Kidney (tissue), 22 donors: ENCODE measurements at places on chromosomes 2 and 18. TPM values are rescaled to one million over a fixed set of nuclear protein-coding genes. Genes with fewer than 3 reads are reported as not detected.

DNA sequence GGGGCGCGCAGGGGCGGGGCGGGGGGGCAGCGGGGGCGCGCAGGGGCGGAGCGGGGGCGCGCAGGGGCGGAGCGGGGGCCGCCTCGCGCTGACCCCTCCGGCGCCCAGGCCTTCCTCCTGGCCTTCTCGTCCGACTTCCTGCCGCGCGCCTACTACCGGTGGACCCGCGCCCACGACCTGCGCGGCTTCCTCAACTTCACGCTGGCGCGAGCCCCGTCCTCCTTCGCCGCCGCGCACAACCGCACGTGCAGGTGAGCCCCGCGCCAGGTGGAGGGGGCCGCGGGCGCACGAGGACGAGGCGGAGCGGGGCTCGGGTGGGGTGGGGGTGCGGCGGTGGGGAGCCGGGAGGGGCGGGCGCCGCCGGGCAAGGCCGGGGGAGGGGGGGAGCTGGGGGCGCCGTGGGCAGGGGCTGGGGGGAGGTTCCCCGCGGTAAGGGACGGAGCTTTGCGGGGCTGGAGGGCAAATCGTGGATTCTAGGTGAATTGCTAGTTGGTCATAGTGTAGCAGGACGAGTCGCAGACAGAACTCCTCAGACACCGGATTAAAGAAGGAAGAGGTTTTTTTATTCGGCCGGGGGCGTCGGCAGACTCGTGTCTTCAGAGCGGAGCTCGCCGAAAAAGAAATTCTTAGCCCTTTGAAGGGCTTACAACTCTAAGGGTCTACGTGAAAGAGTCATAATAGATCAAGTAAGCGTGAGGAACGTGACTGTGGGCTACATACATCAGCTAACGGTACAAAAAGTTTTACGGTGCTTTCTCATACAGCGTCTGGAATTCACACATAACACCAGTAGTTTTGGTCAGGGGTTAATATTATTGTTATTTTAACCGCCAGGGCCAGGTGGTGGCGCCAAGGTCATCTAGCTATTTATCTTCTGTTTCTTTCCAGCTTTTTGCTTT is 29.9 kb downstream of the ANO7 start:
- DNase-seq, result peak; percentile 77

- no peak for DNase-seq
Measured at GRCh38 chr2:203891474-203891873, 23.9 kb downstream of the CTLA4 start.

GRCh38 chr2:18910843-18911242 is 321.5 kb upstream of the NT5C1B start:
- DNase-seq, result no peak

DNA sequence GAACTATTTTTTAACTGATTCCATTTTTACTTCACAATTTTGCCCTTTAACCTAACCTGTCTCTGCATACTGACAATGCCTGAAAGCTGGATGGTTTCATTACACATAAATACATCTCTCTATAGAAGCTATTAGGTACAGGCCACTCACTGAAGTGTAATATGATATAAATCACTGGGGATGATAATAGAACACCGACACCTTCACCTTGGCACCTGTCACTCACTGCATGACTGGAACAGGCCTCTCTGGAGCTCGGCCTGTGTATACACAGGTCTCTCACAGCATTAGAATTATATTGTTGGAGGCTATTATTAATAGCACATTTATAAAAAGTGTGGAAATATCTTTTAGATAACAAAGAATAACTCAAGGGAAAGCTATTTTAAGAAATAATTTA is 138.2 kb downstream of the TMEM131 start:
- no peak for DNase-seq

GRCh38 chr2:48200620-48201293 is 294.5 kb upstream of the FBXO11 start:
- no peak for DNase-seq

GRCh38 chr18:68796936-68797690 is 767 bp upstream of the CCDC102B start:
- DNase-seq, result no peak

- no peak for DNase-seq
Measured at GRCh38 chr2:105090091-105090490, 52.2 kb downstream of the MRPS9 start.

DNA sequence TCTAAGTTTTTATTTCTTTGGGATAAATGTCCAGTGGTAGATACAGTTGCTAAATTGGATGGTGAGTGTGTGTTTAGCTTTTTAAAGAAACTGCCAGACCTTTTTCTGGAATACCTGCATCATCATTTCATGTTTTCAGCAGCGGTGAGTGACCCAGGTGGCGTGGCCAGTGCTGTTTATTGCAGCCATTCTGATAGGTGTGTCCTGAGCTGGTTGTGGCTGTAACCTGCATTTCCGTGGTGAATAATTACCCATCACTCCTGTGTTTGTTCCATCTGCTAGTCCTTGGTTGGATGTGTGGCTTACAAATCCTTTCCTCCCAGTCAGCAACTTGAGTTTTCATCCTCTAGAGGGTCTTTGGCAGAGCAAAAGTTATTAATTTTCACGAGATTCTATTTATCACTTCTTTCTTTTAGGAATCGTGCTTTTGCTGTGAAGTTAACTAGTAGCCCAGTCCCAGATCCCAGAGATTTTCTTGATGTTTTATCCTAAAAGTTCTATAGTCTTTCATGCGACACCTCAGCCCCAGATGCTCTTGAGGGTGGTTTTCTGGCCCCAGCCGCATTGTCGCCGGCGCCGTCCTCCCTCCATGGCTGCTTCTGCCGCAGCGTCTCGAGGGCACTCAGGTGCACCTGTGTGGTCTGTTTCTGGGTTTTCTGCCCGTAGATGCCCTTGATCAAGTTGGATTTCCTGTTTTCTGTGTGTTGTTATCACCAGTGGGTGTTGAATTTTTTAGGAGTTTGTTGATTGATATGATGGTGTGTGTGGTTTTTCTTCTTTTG is 44.9 kb downstream of the CTDP1 start:
- no peak for DNase-seq

DNA sequence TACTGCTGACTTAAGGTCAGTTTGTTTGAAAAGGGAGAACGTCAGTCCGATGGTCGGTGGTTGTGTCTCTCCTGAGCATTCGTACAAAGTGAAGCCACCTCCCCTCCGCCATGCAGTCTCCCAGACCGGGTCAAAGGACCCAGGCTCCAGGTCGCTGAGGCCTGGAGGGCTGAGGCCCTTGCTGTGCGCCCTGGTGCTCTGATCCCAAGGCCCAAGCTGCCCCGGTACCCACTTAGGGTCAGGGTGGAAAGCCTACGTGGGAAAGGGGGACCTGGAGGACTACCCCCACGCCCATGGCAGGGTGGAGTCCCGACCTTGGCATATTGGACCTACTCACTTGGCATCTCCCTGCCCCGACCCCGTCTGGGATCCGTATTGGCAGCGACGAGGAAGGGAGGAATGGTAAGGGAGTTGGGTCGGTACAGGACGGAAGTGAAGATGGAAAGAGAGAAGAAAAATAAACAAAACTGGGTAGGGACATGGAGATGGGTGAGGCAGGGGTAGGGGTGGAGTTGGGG is 8.0 kb upstream of the SIX3 start:
- no peak for DNase-seq

DNA sequence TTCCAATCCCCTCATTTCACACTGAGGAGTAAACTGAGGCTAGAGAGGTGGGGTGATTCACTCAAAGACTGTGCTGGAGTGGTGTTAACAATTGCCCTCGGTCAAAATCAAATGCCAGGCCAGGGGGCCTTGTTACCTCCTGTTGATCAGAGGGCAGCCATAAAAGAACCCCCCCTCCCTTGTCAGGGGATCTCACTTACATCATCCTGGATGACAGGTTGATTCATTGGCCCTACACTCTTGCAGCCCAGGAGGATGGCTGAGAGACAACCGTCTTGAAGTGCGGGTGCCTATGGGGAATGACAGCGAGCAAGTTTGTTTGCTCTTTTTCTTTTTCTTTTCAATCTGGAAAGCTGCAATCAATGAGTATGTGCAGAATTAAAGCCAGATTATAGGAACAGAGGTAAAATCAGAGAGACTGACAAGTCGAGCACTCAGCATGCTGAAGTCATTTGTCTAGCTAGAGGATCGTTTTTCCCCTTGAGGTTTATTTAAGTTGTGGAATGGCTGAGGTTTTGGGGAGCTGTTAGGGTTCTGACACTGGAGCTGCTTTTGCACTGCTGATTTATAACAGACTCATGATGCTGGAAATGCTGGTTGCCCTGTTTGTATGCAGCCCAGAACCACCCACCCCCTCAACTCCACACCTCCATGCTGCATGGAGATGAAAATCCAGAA is 26.4 kb upstream of the NRP2 start:
- no peak for DNase-seq

DNA sequence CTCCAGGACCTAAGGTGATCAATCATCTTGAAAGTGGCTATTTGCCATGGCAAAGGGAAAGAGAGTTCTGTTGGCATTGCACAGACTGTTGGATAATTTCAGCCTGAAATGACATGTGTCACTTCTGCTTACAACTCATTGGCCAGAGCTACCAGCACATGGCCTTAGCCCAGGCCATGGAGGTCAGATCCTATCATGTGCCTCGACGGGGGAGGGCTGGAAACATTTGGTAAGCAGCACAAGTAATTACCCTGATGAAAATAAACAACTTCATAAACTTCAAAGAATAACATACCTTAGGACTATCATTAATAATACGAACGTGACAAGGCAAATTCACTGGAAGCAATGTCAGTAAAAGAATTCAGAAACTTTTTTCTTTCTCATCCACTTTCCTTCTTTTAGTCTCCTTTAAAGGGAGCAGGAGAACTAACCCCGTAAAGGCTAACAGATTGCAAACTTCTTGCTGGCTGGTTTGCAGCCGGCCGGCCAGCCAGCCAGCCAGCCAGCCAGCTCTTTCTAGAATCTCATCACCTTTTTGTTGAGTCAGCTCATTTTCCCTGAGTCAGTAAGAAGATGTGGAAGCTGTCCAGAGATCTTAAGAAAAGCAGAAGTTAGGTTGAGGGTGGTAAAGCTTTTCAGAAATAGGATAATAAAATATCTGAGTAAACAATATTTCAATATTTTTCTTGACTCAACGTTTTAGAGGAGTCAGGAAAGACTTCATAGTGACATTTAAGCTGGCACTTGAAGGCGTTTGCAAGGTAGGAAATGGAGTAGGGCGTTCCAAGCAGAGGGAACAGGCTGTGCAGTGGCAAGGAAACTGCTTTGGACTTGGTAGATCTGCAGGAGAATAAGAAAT is 31.9 kb downstream of the CNRIP1 start:
- peak; percentile 66 for DNase-seq

DNA sequence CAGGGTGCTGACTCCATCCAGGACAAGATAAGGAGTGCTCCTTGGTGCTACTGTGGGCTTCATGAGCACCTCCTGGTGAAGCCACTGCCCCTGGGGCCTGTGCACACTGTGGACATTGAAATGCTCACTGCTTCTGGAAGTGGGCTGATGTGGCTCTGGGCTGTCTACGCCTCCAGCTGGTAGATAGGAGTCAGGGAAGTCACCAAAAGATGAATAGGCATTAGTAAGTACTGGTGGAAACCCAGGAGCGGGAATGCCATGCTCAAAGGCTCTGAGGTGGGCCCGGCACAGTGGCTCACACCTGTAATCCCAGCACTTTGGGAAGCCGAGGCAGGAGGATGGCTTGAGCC is 79.2 kb upstream of the MSH2 start:
- no peak for DNase-seq

DNA sequence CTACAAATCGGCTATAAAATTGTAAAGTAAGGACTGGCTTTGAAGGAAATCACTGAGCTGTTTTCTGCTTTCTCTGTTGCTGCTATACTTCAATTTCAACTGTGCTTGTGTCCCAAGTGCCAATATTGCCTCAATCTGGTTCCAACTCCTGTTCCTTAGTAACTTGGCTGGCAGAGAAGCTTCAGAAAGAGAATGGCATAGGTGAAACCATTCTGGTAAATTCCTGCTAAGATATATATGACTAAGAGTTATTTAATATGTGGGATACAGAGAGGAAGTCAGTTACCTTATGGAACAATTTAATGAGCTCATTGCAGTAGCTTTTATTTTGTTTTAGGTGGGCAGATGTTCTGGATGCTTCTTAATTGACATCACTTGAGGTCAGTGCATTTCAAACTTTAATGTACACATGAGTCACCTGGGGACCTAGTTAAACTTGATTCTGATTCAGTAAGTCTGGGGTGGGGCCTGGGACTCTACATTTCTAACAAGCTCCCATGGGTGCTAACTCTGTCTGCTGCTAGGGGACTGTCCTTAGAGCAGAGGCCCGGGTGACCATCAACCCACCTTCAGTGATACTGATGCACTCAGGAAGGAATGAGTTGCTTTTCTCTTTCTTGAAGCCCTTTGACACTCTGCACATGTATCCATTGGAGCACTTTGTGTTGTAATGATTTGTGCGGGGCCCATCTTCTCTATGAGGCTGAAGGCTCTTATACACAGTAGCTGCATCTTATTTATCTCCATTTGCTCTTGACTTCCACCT is 47.6 kb downstream of the LIPG start:
- DNase-seq, result no peak

DNA sequence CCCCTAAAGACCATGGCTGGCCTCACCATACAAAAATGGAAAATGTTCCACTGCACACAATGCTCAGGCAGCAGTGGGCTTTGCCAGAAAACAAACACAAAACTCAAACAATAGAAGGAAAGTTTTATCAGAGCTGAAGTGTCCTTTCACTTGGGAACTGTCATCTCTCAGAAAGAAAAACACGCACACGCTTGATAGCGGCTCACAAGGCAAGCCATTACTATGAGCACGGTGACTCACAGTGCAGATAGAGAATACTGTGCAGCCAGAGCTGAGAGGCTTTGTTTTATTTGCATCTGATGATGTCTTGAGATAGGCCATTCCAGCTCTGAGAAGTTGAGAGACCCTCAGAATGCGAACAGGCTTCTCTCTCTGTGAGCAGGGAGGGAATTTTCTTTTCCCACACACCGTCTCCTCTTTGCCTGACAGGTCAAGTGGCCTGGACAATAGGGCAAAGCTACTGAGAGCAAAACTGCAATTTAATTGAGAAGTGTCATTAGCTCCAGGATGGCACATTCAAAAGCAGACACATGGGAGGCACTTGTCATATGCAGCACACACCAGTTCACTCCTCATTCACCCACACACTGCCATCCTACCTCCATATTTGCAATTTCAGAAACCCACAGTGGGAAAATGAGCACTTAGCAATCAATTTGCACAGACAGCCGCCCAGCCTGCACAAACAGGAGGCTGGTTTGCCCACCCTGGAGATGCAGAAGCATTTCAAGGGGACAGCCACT is 236.6 kb downstream of the SS18 start:
- DNase-seq, result no peak

The ZSWIM2 gene
- polyA plus RNA-seq, result not detected

The COL5A2 gene
- 3.6 TPM for polyA plus RNA-seq

The TSPYL6 gene
- not detected for polyA plus RNA-seq

The CCDC74B gene
- polyA plus RNA-seq, result 6.4 TPM

The C2orf80 gene
- not detected for polyA plus RNA-seq

The AGXT gene
- 12.5 TPM for polyA plus RNA-seq

The TRMT61B gene
- polyA plus RNA-seq, result 18.4 TPM
